ENCODE measurements at places on chromosomes 2 and 18. TPM values are rescaled to one million over a fixed set of nuclear protein-coding genes. Genes with fewer than 3 reads are reported as not detected.

Gene KRTCAP3
- polyA plus RNA-seq = 3.6 TPM

Gene TFPI
- 2.1 TPM for polyA plus RNA-seq

Gene ST8SIA3
- 0.28 TPM for polyA plus RNA-seq

Gene MPPE1
- 13.2 TPM for polyA plus RNA-seq

Gene ZNF804A
- 0.02 TPM for polyA plus RNA-seq

Gene LHCGR
- polyA plus RNA-seq = not detected

Gene BMP10
- not detected for polyA plus RNA-seq

Gene SLC5A7
- polyA plus RNA-seq = 0.12 TPM

Gene TSGA10
- 1.8 TPM for polyA plus RNA-seq

Gene CABLES1
- 1.8 TPM for polyA plus RNA-seq

Gene FBXO41
- polyA plus RNA-seq = 3.5 TPM

- no peak for DNase-seq
Observed at GRCh38 chr2:60710707-60711106, 45.4 kb upstream of the PAPOLG start.

DNA sequence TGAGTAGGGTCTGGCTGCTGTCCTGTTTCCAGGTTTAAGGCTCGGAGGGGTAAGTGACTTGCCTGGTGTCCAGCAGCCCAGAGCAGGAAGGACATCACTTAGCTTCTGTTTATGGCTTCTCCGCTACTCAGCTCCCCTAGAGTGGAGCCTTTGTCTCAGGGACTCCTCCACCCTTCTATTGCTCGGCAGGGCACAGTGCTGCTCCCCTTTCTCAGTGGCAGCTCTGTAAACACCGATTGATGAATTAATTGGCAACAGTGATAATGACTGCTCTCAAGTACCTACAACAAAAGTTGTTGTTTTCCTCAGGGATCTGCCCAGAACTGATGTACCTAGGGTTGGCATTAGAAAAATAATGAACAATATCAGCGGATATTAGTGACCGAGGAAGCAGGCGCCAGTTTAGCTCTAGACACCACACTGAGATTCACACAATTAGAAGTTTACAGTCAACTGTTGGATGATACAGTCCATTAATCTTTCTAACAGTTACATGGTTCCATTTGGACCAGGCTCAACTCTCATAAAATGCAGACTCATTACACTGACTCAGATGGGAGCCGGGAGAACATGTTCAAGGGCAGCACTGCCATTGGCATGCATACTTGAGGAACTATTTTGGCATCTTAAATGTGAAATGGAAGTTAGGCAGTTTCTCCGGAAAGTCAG, 265.7 kb downstream of the MTX2 start:
- no peak for DNase-seq

- peak; percentile 66 for DNase-seq
Observed at GRCh38 chr2:120436885-120437603, 91.1 kb downstream of the INHBB start.

- no peak for DNase-seq
Observed at GRCh38 chr2:103289105-103289725, 527.4 kb downstream of the TMEM182 start.

GRCh38 chr18:11008505-11008904, 140.9 kb downstream of the PIEZO2 start:
- DNase-seq = no peak

GRCh38 chr2:191036363-191036762, 22.4 kb upstream of the STAT1 start:
- no peak for DNase-seq

GRCh38 chr2:192254444-192254843, 59.7 kb upstream of the TMEFF2 start:
- no peak for DNase-seq

GRCh38 chr2:185643434-185643833, 95.2 kb upstream of the FSIP2 start:
- DNase-seq = no peak

GRCh38 chr2:42071791-42072190, 24.0 kb downstream of the PKDCC start:
- no peak for DNase-seq

GRCh38 chr2:10524341-10524740, 76.2 kb upstream of the ODC1 start:
- no peak for DNase-seq

GRCh38 chr2:65594150-65594549, 161.8 kb upstream of the SPRED2 start:
- DNase-seq = no peak

GRCh38 chr18:23924813-23925212, 89.7 kb upstream of the TTC39C start:
- no peak for DNase-seq

- no peak for DNase-seq
Observed at GRCh38 chr2:23220513-23221094, 164.4 kb upstream of the KLHL29 start.

GRCh38 chr2:80288576-80288975, 16.0 kb downstream of the LRRTM1 start:
- peak; percentile 29 for DNase-seq

DNA sequence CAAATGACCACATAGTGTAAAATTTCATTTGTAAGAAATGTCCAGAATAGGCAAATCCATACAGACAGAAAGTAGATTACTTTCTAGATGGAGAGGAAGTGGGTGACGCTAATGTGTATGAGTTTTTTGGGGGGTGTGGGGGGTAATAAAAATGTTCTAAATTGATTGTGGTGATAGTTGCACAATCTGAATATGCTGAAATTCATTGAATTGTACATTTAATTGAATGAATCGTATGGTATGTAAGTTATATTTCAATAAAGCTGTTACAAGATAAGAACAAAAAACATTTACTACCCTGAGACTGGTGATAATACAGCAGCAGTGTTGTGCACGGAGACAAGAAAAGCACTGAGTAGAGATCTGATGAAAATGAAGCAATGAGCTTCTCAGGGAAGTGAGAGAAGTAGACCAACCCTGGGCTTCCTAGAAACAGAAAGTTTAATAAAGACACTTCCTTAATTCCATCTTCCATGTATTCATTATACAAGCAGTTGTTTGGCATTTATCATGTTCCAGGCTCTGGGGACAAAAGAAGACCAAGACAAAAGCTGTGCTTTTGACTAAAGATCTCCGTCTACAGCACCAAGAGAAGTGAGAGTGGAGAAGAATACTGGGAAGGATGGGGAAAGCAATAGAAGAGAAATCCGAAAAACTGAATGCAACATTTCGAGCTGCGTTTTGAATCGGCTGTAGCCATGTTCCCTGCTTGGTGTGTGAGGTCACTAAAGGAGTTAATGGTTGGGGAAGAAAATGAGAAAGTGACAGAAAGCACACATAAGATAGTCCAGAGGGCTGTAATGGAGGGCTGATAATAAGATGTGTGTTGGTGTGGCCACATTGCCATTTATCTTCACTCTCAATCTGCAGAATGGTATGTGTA, 1.8 kb upstream of the PDE11A start:
- no peak for DNase-seq

DNA sequence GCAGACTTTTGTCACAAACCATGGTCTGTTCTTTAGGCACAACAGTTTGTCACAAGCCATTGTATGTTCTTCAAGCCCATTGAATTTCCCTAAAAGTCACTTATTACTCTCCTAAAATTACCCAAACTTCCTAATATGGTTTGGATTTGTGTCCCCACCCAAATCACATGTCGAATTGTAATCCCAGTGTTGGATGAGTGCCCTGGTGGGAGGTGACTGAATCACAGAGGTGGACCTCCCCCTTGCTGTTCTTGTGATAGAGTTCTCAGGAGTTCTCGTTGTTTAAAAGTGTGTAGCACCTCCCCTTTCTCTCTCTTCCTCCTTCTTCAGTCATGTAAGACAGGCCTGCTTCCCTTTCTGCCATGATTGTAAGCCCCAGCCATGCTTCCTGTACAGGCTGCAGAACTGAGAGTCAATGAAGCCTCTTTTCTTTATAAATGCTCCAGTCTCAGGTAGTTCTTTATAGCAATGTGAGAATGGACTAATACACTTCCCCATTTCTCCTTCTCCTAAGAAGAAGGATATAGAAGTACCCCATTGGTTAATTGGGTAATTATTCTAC, 11.2 kb upstream of the GYPC start:
- DNase-seq = no peak

GRCh38 chr2:207676827-207677354, 34.5 kb upstream of the CCNYL1 start:
- DNase-seq = no peak

DNA sequence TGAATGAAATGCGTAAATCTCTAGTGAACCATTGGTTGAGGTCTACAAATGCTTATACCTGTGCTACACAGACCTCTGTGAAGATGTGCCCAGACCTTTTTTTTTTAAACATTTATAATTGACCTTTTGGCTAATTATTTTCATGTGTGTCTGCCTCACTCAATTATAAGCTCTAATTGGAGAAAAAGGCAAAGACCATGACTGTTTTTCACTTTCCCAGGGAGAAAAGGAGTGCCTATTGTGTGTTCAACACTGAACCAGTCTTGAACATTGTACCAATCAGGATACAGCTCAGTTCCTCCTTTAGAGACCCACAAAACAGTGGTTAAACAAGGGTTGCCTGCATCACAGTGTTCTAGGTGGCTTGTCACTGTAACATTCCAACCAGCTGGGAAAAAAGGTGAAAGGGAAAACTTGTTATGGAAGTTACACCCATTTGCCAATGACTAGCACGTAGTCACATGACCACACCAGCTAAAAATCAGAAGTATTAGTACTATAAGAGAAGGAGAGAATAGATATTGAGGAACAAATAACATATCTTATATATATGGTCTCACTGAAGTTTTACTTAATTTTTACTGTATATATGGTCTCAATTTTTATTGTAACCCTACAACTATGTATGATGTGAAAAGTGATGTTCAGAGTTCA, 13.4 kb downstream of the TANK start:
- DNase-seq = no peak

- DNase-seq = no peak
Observed at GRCh38 chr2:121492409-121492808, 38.3 kb upstream of the RNU4ATAC start.

DNA sequence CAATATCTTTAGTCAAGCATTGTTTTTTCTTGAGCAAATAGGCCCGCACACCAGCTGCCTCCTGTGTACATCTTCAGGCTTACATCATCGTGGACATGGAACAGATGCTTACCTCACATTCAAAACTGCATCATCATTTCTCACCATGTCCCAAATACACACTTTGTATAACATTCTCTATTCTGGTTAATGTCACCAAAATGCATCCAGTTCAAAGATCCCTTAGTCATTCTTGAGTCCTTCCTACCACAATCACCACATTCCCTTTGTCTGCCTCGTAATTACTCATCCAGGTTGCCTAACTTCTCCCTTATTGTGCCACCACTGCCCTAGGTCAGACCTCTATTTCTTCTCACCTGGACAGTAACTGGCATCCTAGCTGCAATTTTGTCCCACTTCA, 373.7 kb upstream of the GALNT5 start:
- no peak for DNase-seq

- DNase-seq = no peak
Observed at GRCh38 chr18:2987876-2988790, 24.8 kb downstream of the LPIN2 start.

Data from SK-N-SH (cell line).